ENCODE measurements at places on chromosomes 16 and 17.

DNA sequence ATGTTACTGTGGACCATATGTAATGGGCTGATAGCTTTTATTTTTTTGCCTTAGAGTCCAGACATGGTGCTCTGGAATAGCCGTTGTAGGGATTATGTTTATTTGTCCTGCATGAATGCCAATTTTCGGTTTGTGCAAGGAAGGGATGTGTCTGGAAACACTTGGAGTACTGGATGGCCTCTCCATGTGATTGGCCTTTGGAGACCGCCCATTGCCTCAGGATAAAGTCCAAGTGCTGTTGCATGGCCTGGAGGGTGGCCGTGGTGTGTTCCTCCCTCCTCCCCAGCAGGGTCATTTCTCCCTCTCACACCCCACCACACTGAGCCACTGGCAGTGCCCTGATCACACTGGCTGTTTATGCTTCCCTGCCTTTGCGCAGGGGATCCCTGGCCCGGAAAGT is 93.9 kb downstream of the MSI2 start:
- DNase-seq: peak; percentile 92

DNA sequence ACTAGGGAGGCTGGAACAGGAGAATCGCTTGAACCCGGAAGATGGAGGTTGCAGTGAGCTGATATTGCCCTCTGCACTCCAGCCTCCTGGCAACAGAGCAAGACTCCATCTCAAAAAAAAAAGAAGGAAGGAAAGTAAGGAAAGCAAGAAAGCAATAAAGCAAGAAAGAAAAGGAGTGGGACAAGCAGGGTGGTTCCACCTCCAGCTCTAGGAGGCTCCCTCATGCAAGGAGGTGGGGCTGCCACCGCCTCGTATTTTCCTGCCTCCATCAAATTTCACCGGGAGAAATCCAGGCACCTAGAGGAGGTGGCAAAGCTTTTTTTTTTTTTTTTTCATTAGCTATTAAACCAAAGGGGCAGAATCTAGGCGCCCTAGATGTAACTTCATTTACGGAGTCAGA is 1.0 kb downstream of the CYB561 start:
- DNase-seq: no peak

DNA sequence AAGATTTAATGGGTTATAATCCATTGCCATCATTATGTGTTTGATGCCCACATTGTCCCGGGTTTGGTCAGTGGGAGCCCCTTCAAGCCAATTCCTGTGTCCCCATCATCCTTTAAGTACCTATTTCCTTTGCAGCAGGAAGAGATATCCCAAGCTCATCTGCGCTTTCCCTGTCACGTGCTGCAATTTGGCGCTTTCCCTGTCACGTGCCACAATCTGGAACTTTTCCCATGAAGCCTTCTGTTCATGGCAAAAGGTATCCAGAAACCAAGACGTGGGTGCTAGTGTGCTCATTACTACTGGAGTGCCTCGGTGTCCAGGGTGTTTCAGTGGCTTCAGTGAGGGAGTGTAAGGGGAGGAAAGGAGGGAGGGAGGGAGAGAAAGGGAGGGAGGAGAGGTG is 168.5 kb downstream of the NPIPB11 start:
- DNase-seq: no peak

- no peak for DNase-seq
Observed at GRCh38 chr16:87195161-87195560, 122.0 kb downstream of the C16orf95 start.

- DNase-seq: no peak
Observed at GRCh38 chr16:65222049-65222448, 100.2 kb upstream of the CDH11 start.

DNA sequence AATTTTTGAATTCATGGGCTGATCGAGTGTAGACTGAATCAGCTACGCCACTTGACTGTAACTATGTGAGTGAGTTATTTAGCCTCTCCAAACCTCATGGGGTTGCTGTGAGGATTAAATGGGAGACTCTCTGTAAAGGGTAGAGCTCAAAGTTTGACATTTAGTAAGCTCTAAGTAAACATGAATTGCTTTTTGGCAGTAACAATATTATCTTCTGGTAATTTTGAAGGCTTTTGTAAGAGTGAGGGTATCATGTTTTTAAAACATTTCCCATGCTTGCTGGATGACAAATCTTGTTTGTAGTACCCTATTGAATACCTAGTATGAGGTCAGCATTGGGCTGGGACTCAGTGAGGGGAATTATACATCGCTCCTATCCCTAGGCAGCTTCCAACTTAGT is 35.3 kb downstream of the MRTFB start:
- DNase-seq: no peak

DNA sequence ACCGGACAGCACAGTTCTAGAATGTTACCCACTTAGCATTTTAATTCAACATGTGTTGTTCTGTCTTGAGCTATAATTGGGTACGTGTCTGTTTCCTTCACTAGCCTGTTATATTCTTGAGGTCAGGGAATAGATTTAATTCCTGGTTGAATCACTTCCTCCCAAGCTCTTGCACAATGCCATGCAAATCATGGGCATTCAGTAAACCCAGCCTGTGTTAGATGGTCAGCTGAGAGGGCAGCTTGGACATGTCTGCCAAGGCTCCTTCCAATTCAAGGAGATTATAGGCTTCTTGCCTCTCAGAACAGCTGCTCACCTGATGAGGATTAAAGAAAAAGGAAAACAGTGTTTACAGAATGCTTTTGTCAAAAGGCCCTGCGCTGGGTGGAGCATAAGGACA is 12.6 kb downstream of the C1QTNF1 start:
- DNase-seq: peak; percentile 87

- no peak for DNase-seq
Observed at GRCh38 chr17:75564195-75564594, 23.4 kb upstream of the MYO15B start.

DNA sequence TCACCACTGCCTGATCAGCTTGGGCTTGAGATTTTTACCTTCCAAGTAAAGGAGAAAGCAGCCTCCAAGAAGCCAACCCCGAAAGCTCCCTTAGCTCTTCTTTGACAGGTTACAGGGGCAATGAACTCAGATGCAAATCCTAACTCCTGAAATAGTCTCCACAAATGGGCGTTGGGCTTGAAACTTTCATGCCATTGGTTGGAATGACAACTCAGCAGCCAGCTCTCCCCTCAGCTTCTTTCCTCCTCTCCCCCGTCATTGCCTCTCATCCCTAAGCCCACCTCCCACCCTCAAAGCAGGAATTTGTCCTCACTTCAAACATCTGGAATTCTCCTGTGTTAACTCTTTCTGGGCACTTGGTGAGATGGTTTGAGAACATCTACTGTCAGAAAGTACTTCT is at the start of gene TAT:
Gene TAT (minus strand): TSS at position 122 of the 400 bp plus-strand sequence. CDS start 677 bp downstream, outside the sequence.
- no peak for DNase-seq

DNA sequence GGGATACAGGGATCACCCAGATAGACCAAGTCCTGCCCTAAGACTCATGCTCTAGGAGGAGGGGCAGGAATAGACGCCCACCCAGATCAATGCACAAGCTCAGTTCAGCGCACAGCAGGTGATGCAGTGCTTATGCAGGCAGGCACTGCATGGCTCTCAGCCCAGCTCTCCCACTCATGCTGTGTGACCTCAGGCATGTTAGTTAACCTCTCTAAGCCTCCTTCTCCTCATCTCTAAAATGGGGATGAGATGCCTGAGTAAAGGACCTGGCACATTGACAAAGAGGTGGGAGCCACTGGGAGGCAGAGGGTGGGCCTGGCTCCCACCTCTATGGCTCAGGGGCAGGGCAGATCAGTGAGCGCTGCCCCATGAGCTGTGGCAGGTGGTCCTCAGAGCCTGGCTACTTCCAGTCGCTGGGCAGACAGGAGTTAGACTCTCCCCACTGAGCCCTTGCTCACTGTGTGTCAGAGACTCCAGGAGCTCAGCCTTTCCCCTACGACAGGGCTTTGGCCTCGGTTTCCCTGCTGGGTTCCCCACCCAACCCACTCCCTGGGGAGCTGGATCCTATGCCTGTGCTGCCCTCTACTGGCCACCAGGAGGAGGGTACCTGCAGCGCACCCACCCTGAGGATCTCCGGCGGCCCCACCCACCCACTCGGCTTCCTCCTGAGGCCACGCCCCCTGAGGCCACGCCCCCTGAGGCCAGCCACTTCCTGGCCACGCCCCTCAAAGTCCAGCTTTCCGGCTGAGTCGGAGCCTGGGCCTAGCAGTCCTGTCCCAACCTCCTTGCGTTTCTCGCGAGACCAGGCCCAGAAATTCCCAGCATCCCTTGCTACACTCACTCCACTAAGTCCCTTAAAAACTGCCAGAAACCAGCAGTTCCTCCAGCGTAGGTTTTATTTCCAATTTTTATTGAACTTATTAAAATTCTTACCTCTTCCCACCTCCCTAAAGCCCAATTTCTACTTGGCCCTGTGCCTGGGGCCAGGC is 196.1 kb downstream of the GSG1L start:
- peak; percentile 67 for DNase-seq

- DNase-seq: no peak
Observed at GRCh38 chr16:10678655-10679054, 16.1 kb downstream of the TEKT5 start.

DNA sequence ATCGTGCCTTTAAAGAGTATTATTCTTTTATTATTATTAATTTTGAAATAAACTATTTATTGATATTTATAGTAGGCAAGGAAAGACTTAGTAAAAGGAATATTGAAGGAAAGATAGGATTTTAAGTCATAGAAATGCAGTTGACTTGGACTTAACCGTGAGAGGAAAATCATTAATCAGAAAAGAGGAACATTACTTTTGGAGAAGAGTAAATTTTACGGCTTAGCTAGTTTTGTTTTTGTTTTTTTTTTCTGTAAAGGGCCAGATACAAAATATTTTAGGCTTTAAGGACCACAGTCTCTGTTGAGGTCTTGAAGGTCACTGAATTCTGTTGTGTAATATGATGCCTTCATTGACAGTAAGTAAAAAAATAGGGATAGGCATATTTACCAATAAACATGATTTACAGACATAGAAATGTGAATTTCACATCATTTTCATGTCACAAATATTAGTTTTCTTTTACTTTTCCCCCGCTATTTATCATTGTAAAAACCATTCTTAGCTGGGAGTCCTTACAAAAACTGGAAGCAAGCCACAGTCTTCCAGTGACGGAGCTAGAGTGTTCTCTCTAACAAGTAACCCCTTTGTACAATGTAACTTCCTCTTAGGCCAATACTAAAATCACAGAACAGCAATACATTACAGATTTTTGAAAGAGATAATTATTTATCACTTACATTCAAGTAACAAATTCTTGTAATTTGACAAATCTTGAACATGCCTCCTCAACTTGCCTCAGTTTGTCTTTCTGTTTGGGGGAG is 2.3 kb upstream of the KCNJ16 start:
- DNase-seq: no peak

DNA sequence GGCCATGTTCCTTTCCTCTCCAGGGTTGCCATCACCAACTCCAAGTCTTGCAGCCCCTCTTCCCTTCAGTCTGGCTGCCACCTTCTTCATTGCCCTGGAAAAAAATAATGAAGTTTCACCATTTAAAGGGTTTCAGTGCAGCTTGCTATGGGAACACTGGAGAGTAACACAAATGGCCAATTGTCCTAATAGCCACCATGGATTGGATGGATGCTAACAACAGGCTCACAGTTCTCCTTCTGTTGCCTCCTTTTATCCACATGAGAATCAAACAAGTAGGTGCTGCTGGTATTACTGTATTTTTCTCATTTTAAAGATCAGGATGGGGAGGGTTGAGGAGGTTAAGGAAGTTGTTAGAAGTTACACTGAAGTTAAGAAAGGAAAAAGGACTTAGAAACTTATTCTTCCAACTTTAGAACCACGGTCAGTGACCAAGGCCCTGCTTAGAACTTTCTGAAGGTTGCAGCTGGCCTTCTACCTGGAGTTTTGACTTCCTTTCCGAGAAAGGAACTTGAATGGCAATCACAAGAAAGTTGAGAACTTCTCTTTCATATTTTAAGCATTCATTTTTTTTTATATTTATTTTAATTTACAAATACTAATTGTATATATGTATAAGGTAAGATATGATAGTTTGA is 198.0 kb upstream of the MAF start:
- no peak for DNase-seq

- DNase-seq: no peak
Observed at GRCh38 chr16:25219070-25219737, 2.5 kb downstream of the AQP8 start.

GRCh38 chr17:30961209-30962188 is 9.3 kb upstream of the RNF135 start:
- DNase-seq: peak; percentile 34

GRCh38 chr16:21160276-21160675 is 1.8 kb downstream of the LDAF1 start:
- DNase-seq: no peak

DNA sequence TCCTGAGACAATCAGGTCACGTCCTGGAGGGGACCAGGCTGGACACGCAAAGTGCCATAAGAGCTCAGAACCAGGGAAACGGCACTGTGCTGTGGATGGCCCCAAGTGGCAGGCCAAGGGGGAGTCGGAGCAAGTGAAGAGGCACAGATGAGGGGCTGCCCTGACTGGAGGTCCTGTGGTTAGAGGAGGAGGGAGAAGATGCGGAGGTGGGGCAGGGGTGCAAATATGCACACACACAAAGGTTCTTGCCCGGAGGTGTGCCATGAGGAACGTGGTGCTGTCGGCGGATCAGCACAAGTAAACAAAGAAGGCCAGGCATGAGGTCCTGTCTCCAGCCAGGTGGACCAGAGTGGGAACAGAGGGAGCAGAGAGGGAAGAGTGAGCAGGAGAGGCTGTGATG is 23.5 kb downstream of the VAC14 start:
- DNase-seq: no peak

GRCh38 chr17:1561420-1562175 is 994 bp downstream of the PITPNA start:
- DNase-seq: peak; percentile 20

- peak; percentile 94 for DNase-seq
Observed at GRCh38 chr17:66952031-66952524, 12.4 kb upstream of the CACNG4 start.

- peak; percentile 70 for DNase-seq
Observed at GRCh38 chr16:85583491-85584181, 29.5 kb upstream of the GSE1 start.

GRCh38 chr17:79482727-79483521 is 127.9 kb downstream of the RBFOX3 start:
- DNase-seq: no peak

GRCh38 chr17:34318474-34318873 is 761 bp upstream of the CCL8 start:
- no peak for DNase-seq

- no peak for DNase-seq
Observed at GRCh38 chr16:63462316-63462715, 1426.1 kb upstream of the CDH8 start.

- DNase-seq: no peak
Observed at GRCh38 chr16:49867796-49868668, 12.1 kb upstream of the ZNF423 start.

DNA sequence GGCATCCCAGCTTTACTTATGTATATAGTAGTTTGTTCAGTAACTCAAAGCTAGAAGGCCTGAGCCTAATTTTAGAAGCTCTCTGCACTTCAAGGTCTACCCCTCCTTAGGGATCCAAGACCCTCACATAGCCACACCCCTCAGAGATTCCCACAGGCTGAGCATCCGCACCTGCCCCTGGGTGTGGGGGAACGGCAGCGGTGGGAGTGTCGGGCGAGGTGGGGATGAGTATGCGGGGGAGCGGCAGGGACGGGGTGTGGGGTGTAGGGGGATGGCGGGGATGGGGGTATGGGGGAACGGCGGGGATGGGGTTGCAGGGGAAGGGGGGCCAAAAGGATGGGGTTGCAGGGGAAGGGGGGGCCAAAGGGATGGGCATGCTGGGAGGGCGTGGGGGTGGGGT is 24.9 kb upstream of the BEAN1 start:
- DNase-seq: no peak

- peak; percentile 0 for DNase-seq
Observed at GRCh38 chr17:52606098-52606497, 447.6 kb upstream of the CA10 start.

GRCh38 chr16:14399378-14400284 is 230.4 kb downstream of the PARN start:
- DNase-seq: peak; percentile 83

GRCh38 chr17:78800132-78800931 is 18.3 kb upstream of the CYTH1 start:
- no peak for DNase-seq

Data from fibroblast of lung (primary cell).